ENCODE measurements at places on chromosomes 6 and 20. TPM values are rescaled to one million over a fixed set of nuclear protein-coding genes. Genes with fewer than 3 reads are reported as not detected.

DNA sequence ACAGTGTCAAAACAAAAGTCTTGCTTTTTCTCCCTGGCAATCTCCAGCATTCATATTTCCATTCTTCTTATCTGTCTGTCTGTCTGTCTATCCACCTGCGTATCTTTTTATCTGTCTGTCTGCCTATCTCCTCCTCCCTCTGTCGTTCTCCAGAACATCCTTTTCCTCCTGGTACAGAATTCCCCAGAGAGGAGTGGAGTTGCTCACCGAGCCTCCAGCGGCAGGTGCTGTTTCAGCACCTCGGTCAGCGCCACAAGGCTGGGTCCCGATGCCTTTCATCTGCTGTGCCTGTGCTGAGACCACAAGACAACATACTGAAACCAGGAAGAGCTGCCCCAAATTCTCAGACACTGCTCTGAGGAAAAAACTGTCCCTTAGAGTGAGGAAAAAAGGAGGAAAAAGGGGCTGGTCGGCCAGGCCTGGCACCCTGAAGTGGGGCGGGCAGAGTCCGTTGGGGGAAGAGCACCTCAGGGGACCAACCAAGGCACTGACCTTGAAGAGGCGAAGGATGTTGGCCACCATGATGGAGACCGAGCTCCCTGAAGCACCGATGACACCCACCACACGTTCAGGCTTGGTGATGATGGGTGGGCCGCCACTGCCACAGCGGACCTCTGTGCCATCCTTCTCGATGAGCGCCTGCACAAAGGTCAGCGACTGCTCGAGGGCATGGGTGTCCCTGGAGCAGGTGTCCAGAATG lies 13.3 kb downstream of the GRM4 start:
- H3K36me3 ChIP-seq = no peaks in the 10 kb centered on the region
- no peak overlapping the region for H3K27ac ChIP-seq
- no peak for DNase-seq
- H3K4me1 ChIP-seq = no peaks in the 10 kb centered on the region
- H3K4me3 ChIP-seq = no peak overlapping the region
- H3K27me3 ChIP-seq = peaks cover 55% of the 10 kb centered on the region

GRCh38 chr6:44116641-44117382 lies 10.4 kb downstream of the MRPL14 start:
- peaks cover 60% of the 10 kb centered on the region for H3K4me1 ChIP-seq
- H3K4me3 ChIP-seq = no peak overlapping the region
- no peak overlapping the region for H3K27ac ChIP-seq

DNA sequence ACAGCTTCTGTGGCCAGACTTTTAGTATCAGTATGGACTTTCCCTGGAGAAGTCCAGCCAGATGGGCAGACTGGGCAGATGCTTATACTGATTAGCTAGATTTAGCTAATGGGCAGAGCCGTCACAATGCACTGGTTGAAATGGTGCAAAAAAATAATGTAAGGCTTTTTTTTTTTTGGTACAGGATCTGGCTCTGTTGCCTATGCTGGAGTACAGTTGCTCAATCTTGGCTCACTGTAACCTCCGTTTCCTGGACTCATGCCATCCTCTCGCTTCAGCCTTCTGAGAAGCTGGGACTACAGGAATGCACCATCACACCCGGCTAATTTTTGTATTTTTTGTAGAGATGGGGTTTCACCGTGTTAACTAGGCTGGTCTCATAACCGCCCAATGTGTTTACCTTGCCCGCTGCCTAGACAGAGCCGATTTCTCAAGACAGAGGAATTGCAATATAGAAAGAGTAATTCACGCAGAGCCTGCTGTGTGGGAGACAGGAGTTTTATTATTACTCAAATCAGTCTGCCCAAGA lies 16.4 kb upstream of the KIFC1 start:
- no peaks in the 10 kb centered on the region for H3K36me3 ChIP-seq
- DNase-seq = peak; percentile 78
- H3K27ac ChIP-seq = peak overlapping the region; percentile 52

JPH2 gene
- 117 TPM for total RNA-seq

OOEP gene
- total RNA-seq = not detected

Measured in heart right ventricle (tissue), 16 donors.